ENCODE measurements at places on chromosomes 4 and X. TPM values are rescaled to one million over a fixed set of nuclear protein-coding genes. Genes with fewer than 3 reads are reported as not detected.

DNA sequence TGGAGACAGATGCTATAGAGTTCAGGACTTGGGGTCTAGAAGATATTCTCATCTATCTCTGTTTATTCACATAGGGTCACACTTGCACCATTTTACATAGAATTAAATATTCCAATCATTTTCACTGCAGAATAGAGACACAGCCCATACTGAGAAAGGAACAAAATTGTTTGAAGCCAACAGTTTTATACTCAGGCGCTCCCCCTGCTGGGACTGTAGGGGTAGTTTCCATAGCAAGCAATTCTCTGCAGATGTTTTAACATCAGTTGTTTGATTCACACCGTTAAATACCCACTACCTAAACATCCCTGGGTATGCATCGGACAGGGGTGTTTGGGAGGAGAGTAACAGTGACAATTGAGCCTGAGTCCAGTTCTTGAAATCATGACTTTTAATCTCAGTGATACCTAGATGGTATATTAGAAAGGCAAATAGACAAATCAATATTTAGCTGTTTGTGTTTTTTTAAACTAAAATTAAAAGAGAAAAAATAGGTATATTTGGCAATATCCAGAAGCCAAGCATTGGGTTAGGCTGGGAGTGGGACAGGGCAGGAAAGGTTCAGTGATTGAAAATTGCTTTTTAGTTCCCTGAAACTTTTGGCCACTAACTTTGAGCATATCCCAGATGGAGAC is 33.8 kb downstream of the LONRF3 start:
- no peak for DNase-seq

PRKG2 gene
- polyA plus RNA-seq: 1.1 TPM

GRCh38 chrX:146041741-146042140 is 224.1 kb downstream of the SLITRK2 start:
- no peak for DNase-seq

GRCh38 chr4:2363056-2363721 is 55.3 kb downstream of the ZFYVE28 start:
- DNase-seq: no peak

GRCh38 chr4:10506077-10506476 is 48.9 kb upstream of the ZNF518B start:
- no peak for DNase-seq

DNA sequence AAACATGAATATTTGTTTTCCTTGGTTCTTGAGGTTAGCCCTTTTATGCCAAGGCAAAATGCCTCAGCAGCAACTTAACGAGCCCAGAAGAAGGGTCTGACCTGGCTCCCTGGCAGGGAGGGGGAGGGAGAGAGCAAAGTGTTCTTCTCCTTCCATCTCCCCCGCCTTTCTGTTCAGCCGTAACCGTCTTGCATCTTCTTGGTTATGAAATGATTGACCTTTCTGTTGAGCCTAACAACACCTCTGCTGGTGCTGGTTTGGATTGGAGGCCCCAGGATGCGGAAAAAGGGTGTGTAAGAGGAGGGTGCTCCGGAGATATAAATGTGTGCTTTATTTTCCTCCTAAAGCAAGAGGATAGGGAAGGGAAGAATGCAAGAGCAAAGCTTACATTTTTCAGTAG is 44.7 kb downstream of the PTTG2 start:
- no peak for DNase-seq

RAB41 gene
- polyA plus RNA-seq: 1.2 TPM

DNA sequence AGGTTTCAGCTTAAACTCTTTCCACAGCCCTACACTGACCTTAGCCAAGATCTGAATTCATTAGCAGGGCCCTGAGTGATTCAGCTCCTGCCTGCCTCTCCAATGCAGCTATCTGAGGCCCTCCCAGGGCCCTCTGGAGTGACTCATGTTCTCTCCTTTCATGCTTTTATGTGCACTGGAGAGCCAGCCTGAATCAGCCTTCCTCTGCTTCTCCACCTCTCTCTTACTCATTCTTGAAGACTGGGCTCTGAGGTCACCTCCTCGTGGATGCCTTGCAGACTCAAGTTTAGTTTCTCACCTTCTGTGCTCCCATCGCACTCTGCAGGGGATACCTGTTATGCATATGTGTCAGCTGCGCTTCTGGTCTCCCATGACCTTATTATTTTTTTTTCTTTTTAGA is 3.1 kb upstream of the OCIAD2 start:
- no peak for DNase-seq

DNA sequence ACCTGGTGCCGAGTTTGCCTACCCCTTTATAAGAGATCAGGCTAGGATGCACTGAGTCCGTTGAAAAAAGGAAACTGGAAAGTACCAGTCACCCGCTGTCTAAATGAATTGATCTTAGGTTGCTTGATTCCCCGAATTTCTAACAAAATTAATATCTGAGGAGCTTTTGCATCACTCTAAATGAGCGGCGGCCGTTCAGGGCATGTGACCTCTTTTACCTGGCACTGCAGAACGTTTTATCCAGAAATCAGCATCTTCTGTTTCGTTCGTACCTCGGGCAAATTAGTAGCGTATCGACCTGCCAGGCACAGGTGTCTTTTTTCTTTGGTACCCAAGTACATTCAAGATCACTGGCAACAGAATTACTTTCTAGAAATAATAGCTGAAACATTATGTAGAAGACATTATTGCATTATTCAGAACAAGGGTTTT is 876 bp downstream of the KLHL2 start:
- DNase-seq: no peak

DNA sequence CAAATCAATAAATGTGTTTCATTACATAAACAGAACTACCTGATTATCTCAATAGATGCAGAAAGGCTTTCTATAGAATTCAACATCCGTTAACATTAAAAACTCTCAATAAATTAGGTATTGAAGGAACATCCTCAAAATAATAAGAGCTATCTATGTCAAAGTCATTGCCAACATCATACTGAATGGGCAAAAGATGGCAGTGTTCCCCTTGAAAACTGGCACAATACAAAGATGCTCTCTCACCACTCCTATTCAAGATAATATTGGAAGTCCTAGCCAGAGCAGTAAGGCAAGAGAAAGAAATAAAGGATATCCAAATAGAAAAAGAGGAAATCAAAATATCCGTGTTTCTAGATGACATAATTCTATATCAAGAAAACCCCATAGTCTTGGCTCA is 466.4 kb downstream of the MAGEE1 start:
- DNase-seq: no peak

EIF4E gene
- polyA plus RNA-seq: 119 TPM

FREM3 gene
- 0.12 TPM for polyA plus RNA-seq

DNA sequence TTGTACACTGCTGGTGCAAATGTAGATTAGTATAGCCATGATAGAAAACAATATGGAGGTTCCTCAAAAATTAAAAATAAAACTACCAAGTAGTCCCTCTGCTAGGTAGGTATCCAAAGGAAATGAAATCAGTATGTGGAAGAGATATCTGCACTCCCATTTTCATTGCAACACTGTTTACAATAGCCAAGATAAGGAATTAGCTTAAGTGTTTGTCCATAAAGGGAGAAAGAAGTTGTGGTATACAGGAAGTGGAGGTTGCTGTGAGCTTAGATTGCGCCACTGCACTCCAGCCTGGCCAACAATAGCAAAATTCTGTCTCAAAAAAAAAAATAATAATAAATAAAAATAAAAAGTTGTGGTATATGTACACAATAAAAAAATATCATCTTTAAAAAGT is 325.0 kb upstream of the EMCN start:
- DNase-seq: no peak

RNF128 gene
- 12.3 TPM for polyA plus RNA-seq

GRCh38 chrX:123990169-123990568 is 28.7 kb downstream of the STAG2 start:
- no peak for DNase-seq
